ENCODE measurements at places on chromosomes 1 and 21.

DNA sequence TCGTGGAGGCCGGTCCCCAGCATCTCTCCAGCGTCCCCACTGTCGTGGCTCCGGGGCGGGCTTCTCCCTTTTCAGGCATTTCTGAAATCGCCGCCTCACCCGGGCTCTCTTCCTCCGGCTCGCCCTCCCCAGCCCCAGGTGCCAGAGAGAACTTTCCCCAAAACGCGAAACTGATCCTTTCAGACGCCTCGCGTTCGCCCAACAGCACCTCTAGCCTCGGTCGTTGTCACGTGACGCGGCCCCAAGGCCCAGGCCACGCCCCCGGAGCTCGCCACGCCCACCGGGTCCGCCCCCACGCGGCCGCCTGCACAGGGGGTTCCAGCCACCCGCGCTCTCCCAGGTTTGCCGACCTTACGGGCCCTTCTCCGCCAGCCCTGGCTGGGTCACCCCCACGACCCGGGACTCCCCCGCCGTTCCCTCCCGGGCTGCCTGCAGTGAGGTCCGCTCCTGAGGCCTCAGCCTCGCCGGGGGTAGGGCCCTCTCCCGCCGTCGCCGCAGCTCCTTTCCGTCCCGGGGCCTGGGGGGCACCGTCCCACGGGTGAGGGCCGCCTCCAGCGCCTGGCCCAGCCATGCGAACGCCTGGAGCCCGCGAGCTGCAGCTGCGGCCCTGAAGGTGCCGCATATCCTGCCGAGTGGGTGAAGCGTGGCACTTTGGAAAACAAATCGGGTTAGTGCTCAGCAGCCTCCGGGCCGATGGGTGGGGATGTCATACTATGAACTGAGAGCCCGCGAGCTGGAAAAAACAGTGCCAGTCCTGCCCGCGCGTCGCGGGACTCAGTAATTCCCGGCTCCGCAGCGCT is 21.0 kb downstream of the H3-3A start:
- peak; percentile 94 for DNase-seq

DNA sequence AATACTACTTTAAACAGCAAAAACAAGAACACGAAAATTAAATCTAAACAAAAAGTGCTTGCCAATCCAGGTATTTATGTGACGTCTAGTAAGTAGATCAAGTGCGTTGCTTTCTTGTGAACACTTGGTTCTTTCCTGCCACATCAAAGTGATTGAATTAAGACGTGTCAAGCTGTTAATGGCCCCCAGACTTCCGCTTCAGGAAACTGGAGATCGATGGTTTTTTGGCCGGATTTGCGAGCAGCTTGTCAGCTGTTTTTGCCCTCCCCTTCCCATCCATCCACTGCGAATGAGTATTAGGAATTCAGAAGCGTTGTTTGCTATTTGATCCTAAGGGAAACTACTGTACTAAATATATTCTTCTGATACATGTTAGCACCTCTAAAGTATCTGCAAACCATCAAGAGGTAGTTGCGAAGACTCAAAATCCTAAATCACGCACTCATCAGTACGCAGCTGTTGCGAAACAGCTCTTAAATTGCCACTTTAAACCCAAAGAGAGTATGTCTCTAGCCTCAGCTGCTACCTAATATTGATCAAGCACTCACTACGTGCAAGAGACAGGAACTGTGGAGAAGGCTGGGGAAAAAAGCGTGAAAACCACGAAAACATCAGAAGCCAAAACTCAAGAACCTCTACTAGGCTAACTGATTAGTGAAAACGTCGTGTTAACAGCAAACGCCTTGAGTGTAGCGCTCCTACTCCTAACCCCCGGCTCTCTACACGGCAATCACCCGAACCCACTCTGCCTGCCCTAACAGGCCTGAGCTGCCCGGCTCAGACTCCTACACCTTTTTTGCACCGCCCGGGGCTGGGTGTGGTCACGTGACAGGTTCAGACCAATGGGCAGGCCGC is 473 bp upstream of the BRDT start:
- no peak for DNase-seq

GRCh38 chr1:226474443-226475141 is 66.7 kb upstream of the PARP1 start:
- no peak for DNase-seq

DNA sequence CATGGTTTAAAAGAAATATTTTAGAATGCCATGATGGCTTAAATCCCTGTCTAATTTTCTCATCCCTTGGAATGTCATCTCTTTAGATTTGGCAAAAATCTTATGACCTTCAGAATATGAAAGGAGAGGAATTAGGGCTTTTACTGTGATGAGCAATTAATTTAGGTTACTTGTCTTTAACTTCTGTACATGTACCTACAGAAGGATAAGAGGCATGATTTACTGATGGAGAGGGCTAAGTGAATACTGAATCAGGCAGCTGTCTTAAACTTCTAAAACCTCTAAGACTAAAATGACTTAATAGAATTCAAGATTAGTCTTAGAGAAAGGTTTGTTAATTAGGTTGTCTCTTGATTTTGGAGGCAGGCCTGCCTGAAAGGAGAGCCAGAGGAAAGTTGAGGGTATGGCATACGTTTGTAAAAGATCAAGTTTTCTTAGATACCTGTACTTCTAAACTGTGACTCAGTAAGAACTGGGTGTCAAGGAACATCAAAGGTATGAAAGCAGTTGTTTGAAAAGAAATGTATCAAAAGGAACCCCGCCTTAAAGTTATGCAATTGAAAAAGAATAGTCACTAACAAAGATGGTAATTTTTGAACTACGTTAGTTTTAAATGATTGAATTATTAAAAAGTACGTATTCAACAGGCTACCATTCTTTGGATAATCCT is 12.5 kb downstream of the MACO1 start:
- no peak for DNase-seq

DNA sequence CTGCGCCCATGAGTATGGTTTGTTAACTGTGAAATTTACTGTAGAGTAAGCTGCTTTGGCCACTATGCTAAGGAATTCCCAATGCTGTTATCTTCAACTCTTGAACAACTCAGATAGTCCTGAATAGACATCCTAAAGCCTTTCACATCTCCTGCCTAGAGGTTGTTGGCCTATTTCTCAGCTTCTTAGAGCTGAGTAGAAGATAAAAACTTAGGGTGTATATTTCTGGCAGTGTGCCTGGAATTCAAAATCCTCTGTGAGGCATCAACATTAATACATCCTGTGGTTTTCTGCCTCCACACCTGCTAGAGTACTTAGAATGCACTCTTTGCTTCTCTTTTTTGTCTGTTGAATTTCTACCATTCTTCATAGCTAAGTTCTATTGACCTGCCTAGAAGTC is 45.8 kb upstream of the RC3H1 start:
- no peak for DNase-seq

- DNase-seq = no peak
These were observed 28.1 kb upstream of the B3GALNT2 start for GRCh38 chr1:235532360-235532759.

DNA sequence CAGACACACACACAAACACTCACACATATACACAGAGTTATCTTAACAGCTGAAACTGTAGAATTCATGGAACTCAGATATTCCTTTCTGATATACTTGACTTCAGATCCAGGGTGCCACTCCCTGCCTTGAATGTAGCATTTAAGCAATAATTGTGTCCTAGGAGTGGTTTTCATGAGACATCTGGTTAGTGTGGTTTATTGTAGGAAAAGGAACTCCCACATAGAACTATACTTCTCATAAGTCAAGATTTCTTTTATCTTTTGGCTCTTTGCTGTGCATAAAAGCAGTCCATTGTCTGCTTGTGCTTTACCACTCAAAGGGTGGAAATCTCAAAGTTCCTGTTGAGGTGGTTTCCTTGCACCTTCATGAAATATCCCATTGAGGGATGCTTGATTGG is 272.6 kb upstream of the SGIP1 start:
- DNase-seq = no peak

GRCh38 chr1:109477821-109478220 is 5.9 kb upstream of the ATXN7L2 start:
- no peak for DNase-seq

- no peak for DNase-seq
These were observed 13.3 kb upstream of the GNL2 start for GRCh38 chr1:37609002-37609401.

- no peak for DNase-seq
These were observed 2.1 kb downstream of the FAM163A start for GRCh38 chr1:179745131-179745611.

DNA sequence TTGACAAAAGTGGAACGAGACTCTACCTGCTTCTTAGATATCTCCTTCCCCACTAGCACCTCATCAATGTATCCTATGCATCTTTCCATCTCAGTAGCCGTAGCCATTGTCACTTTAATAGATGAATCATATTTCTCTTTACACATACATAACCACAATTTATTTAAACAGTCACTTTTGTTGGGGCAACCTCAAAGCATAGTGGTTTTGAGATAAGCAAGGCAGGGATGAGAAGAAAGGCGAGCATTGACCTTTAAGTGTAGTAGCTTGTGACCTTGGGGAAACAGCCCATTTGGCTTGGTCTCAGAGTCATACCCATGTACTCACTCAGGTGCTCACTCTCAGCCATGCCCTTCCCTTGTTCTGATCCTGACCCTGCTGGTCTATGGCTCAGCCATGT is 260.1 kb downstream of the C1orf94 start:
- no peak for DNase-seq

GRCh38 chr1:46592823-46593222 is 11.2 kb downstream of the MKNK1 start:
- DNase-seq = no peak

DNA sequence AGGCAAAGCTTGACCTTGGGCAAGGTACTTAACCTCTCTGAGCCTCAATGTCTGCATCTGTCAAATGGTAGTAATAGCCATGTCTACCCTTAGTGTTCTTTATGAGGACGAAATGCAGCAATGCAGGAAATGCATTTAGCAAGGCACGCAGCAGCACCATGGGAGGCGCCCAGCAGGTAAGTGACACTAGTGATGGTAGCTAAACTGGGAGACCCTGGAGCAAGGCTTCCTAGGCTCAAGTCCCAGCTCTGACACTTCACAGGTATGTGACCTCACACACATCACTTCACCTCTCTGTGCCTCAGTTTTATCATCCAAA is 289.0 kb downstream of the RRAGC start:
- DNase-seq = no peak

DNA sequence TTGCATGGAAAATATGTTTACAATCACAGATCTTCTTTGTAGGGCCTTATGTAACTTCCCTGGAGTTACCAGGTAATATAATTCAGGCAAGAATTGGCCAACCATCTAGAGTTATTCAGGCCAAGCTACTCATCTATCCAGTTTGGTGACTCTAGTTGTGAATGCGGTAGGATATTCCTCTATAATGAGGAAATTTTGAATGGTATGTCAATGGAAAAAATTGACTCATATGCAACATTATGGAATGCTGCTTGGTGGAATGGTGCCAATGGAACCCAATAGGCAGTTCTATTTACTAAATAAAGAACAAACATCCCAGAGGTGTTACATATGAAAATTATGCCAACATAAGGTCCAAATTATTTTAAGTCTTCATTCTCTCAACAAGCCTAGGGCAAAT is 5.6 kb upstream of the TNFSF18 start:
- no peak for DNase-seq

Data from head of caudate nucleus (tissue), 42 donors.